ENCODE measurements at places on chromosomes 3 and 15.

DNA sequence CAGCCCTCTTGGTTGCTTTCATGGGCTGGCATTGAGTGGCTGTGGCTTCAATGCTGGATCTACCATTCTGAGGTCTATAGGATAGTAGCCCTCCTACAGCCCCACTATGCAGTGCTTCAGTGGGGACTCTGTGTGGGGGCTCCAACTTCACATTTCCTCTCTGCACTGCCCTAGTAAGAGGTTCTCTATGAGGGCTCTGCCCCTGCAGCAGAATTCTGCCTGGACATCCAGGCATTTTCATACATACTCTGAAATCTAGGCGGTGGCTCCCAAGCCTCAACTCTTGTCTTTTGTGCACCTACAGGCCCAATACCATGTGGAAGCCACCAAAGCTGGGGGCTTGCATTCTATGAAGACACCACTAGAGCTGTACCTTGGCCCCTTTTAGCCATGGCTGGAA is 195.8 kb downstream of the IGSF11 start:
- DNase-seq, result no peak

GRCh38 chr15:101017093-101017754 is 98.1 kb downstream of the LRRK1 start:
- no peak for DNase-seq

GRCh38 chr3:71723452-71724170 is 1.6 kb downstream of the EIF4E3 start:
- peak; percentile 38 for DNase-seq

DNA sequence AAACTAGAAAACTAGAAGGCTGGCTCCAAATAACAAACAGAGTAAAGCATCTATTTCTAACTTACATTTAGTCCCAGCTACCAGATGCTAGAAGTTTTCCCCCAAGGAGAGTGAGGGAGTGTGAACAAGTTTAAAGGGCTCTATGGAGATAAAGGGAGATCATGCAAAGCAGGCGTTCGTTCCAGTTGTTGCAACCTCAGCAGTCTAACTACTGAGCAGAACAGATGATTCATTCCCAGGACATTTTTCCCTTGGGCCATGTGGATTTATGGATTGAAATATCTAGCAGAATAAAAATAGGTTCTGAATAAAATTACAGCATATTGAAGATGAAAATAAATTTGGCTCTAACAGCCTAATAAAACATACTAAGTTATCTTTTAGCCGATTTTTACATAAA is 154.8 kb upstream of the TTC14 start:
- DNase-seq, result no peak

DNA sequence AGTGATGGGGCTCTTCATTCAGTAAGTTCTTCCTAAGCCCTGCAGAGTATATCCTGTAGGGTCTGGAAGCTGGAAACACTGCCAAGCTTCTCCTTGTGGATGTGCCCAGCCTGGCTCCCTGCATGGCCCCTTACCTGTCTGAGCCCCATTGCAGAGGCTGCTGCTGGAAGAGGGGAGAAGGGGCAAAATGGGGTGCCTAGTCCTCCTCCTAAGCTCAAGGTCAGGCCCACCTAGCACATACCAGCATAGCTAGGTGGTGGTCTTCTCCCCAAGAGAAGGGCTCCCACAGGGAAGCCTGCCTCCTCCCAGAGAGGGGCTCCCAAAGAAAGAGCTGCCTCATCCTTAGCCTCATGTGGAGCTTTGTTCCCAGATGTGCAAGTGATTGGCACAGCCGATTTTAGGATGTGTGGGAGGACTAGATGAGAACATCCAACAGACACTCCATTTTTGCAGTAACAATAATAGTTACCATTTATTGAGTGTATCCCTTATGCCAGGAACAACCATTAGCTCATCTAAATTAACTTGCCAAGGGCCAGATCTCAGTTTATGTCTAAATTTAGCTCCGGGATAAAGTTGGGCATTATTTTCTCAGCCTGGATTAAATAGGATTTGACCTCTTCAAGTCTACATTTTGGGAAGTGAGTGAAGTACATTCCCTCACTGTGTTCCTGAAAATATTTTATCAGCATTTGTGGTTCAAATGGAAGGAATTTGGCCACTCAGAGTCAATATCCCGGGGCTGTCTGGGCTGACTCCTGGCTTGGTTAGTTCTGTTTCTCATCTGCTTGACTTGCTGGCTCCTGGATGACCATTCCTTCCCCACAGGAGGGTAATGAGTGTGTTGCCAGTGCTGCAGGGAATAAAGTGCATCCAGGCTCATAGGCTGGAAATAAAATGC is 291.1 kb upstream of the ROPN1 start:
- DNase-seq, result no peak

- DNase-seq, result peak; percentile 4
Observed at GRCh38 chr3:79018671-79019136, 749.1 kb downstream of the ROBO1 start.

- peak; percentile 3 for DNase-seq
Observed at GRCh38 chr15:79339588-79340314, 28.8 kb downstream of the TMED3 start.

Measured in stimulated activated CD4-positive, alpha-beta T cell treated with anti-CD3 and anti-CD28 coated beads, Interleukin-2, amount 100 ng/mL, for 24 hours (primary cell).